Right renal cortex interstitium (tissue), 3 donors: ENCODE measurements at places on chromosomes 5 and 9.

- no peak for DNase-seq
Observed at GRCh38 chr5:72543365-72543764, 36.2 kb upstream of the ZNF366 start.

DNA sequence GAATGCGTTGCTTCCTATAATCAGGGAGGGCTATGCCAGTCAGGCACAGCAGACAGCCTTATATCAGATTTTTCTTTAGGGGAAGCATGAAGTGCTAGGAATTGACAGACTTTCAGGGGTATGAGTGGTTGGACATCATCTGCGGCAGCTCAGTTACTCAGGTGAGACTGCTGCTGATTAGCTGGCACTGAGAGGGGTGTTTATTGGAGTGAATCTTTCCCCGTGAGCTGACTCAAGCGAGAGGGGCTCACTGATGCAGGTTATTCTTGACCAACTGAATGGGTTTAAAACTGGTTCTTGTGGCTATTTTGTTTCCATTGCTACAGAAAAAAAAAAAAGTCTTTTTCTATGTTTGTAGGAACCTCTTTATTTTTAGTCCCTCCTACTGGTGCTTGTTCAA is 46.2 kb upstream of the TNPO1 start:
- DNase-seq: no peak

GRCh38 chr5:138752341-138752950 is 779 bp upstream of the CTNNA1 start:
- DNase-seq: peak; percentile 10

- no peak for DNase-seq
Observed at GRCh38 chr5:177367323-177367848, 9.7 kb downstream of the RGS14 start.

- no peak for DNase-seq
Observed at GRCh38 chr5:177446200-177447065, at the start of gene PRR7. Gene PRR7, plus strand, starts transcription at chr5:177446814. Its CDS starts 8,254 bp downstream, at chr5:177455068.

DNA sequence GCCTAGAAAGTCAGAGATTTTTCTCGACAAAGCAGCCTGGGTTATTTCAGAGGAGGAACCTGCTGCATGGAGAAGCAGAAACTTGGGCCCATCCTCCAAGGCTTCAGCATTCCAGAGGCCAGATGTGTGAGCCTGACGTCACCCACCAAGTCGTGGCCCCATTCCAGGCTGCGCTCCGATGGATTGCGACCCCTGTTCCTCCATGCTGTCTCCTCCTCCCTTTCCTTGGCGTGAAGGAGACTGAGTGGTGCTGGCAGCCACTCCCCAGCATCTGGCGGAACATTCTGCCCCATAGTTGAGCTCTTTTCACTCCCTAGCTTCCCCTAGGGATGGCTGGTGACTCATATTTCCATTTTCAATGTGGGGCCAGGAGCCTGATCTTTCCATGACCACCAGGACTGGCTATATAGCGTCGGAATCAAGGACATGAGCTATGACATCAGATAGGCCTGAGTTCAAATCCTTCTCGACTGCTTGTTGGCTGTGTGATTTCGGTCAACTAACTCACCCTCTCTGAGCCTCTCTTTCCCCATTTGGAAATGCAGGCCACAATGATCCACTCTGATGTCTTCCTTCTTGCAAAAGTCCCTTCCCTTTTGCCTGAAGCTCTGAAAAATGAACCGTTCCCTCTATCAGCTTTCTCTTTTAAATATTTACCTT is 24.5 kb upstream of the DUSP1 start:
- peak; percentile 76 for DNase-seq

DNA sequence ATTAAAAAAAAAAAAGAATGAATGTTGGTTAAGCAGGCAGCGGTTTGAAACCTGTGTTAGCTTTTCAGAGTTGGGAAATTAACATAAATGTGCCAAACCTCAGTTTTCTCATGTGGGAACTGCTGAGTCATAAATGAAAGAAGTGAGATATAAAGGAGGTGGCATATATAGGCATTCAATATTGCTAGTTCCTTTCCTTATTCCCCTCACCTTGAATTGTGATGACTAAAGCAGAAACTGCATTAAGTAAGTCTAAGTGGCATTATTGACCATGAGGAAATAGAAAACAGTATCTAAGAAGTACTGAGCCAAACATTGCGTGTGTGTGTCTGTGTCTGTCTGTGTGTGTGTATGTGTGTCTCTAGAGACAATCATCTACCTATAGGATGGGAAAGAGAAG is 691.2 kb downstream of the TLR4 start:
- no peak for DNase-seq

DNA sequence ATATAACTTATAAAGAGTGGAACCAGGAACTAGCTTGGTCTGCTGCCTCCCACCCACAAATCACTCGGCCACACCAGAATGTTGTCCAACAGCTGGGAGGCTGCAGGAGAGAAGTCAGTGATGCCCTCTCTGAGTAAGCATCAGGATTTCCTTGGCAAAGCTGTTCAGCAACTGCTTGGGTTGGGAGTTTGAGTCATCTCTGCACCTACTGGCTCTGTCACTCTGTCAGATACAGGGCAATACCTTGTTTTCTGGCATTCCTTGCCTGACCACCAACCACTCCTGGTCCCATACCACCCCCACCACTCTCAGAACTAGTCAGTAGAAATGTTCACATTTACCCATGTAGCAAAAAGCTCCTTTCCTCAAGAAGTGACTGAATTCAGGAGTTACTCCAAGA is 36.8 kb upstream of the GCNT4 start:
- DNase-seq: no peak

DNA sequence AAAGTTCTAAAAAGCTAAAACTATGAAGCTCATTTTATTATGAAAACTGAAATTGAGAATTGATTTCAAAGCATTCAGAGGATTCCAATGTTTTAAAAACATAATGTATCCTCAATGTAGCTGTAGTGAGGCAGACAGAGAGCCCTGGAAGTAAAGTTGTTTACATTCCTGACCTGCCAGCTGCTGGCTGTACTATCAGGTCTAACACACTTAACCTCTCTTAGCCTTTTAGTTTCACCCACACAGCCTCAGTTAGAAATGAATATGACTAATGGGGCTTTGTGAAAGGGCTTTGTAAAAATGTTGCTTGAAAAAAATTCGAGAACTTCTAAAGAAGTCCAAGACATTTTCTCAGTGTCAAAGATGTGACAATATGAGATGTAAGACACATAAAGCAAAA is 122.6 kb downstream of the FBXL17 start:
- DNase-seq: no peak

DNA sequence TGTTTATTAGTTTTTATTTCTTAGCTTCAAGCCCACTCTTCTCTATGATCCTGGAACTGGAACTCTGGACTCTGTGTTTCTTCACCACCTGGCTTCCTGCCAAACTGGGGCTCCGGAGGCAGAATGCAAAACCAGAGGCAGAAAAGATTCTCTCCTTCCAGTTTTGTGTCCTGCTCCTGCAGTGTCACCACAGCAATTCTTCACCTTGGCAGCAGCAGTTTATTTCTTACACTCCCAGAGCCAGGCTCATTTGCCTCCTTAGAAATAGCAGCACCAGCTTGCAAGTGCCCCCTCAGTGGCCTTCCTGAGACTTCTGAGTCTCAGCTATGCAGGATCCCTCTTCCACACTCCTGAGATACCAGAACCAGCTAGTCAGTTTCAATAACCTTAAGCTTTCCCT is 26.7 kb upstream of the CAMK4 start:
- no peak for DNase-seq

DNA sequence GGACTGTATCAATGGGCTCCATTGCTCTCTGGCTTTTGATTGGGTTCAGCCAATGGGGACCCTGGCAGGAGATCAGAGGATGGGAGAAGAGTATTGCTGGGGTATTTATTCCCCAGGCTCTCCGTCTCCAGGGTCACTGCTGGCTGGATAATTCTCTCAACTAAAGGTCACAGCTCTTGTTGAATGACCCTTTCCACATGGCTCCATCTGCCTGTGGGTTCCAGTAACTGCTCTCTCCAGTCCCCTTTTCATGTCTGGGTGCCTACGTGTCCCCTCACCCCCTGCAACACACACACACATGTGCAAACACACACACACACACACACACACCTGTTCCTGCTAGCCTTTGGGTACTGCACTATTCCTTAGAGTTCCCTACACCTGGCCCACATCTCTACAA is 53.9 kb upstream of the RIC1 start:
- DNase-seq: no peak

GRCh38 chr9:18668944-18669343 is 195.0 kb downstream of the ADAMTSL1 start:
- DNase-seq: no peak

GRCh38 chr9:123475407-123475806 is 119.4 kb downstream of the CRB2 start:
- DNase-seq: no peak

DNA sequence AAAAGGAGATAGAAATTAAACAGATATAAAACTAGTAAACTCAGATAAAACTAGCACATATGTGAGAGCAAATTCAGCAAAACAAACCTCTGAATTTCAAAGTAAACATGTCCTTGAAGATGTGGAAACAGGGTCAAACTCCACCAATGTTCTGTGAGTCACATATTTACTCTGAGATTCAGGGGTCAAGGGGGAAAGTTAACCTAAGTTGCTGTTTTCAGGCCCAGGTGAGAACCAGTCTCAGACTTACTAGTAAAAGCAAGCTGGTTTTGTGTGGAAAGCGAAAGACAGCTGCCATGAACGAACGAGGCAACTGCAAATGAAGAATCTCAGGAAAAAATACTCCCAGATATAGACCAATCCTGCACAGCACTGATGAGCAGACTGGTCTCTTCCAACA is 29.0 kb downstream of the PSMB7 start:
- no peak for DNase-seq

GRCh38 chr9:130285271-130285670 is 19.7 kb downstream of the HMCN2 start:
- no peak for DNase-seq

GRCh38 chr5:132825834-132826391 is 4.5 kb downstream of the SHROOM1 start:
- DNase-seq: no peak

DNA sequence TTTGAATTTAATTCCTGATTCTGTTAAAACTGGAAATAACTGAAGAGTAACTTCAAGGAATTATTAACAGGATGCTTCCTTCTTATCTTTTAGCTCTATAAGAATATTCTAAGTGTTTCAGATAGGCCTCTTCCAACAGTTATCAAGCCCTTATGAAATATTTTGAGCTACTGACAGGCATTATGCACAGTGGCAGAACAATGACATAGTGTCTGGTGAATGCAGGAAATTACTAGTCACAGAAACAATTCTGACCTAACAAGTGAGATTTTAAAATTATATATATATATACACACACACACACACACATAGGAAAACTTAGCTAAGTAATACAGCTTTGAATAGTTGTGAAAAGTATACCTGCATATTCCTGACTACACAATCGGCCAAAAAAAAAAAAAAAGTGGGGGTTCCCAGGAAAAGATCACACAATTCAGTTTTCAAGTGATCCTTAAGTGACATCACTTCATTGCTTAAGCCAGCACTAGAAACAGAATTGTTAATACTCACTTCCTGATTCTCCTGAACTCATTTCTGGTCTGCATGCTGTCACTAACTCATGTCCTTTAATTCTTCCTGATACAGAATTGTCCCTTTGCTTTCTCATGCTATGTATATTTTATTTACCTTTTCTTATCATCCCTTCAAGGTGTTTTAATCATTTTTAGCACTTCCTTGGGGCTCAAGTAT is 77.3 kb downstream of the SLC25A46 start:
- no peak for DNase-seq

DNA sequence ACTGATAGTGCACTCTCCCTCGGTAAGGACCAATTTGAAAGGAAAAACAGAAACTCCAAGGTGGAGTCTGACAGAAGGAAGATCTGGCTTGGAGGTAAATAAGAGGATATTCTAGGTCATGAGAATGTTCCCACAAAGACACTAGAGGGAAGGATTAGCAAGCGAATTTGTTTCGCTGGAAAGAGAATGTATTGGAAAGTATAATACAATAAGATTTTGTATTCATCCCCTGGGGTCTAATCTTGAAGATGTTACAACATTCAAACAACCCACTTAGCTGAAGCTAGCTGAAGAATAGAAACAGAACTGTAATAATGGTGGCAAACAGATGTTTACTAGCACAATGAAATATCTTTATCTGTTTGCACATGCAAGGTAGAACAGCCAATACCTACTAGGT is 158.7 kb downstream of the GNAQ start:
- no peak for DNase-seq

- DNase-seq: no peak
Observed at GRCh38 chr9:123616707-123617106, 260.7 kb downstream of the CRB2 start.

GRCh38 chr5:145433077-145433476 is 402.1 kb downstream of the PRELID2 start:
- no peak for DNase-seq

- DNase-seq: no peak
Observed at GRCh38 chr5:115381911-115382662, 85.6 kb upstream of the CCDC112 start.

DNA sequence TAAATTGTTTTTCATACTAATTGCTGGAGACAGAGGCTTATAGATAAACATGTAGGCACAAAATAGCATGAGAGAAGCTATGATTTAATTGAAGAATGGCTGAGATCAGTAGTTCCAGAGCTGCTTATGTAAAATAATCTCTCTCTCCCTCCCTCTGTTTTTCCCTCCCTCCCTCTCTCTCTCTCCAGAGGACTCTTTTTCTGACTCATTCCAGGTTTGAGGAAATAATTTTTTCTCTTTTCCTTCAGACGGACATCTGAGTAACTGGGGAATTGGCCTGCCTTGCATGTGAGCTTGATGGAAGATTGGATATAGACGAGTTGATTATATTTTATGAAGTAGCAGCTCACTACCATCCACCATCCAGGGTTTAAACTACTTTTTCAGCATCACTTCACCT is 35.5 kb downstream of the KCTD16 start:
- no peak for DNase-seq

DNA sequence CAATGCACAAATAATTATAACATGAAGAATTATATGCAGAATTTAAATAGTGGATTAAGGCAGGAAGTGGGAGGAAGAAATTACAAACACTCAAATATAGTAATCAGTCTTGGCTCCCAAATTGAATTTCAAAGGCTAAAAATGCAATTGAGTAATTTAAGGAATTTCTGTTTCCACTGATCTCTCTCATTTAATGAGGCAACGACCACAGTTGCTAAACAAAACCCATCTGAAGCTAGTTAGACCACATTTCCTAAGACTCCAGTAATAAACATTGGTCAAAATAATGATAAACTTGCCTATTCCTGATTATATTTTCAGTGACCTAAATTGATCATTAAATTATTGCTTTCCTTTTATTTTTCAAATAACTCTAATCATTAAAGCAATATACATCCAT is 174.3 kb upstream of the GRIN3A start:
- DNase-seq: no peak

- no peak for DNase-seq
Observed at GRCh38 chr5:14971873-14972272, 100.3 kb upstream of the ANKH start.
